Kasumi-1 (cell line): ENCODE measurements at places on chromosomes 2 and 18.
A peak's percentile ranks its signal among the peaks of the same experiment; 100 is the strongest.

DNA sequence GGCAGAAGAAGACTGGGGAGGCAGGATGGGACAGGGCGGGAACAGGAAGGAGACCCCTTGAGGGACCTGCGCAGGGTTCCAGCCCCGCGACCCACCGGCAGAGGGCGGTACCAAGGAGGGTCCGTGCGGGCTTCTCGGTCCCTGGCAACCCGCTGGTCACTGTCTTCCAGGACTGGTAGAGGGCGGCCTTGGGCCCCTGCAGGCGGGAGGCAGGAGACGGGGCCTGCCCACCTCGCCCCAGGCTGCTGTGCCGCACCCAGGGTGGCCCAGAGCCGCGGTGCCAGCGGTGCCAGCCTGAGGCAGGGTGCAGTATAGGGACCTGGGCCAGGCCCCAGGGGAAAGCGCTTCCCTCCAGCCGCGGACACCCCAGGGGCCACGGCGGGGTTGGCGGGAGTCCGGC is 34.5 kb downstream of the NEURL3 start:
- no peak for DNase-seq

GRCh38 chr18:50075772-50076171 is 119.2 kb downstream of the MYO5B start:
- no peak for DNase-seq

DNA sequence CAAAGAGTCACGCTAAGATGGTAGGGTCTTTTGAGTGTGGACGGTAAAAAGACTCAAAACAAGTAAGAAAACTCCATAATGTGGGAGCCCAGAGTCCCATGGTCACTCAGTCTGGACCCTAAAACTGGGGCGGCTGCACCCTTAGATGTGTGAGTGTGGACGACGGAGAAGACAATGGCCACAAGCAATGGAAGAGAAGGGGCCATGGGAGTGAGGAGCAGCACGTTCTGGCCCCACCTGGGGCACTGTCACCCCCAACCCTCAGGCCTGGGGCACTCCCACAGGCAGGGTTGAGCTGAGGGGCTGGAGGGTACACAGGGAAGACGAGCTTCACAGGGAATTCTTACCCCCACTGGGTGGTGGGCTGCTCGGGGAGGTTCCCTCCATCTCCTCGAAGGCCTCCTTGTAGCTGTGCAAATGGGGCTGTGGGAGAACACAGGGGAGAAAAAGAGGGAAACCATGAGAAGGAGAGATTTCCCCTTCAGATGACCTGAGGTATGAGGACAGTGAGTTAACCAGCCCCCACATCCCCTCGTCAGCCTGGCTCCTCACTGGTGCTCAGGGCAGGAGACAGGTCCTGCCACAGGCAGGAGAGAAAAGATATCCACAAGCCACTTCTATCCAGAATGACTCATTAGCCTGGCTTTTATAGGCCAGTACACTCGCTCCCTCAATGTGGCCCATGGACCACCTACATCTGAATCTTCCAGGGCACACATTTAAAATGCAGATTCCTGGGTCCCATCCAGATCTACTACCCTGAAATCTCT is 167.9 kb downstream of the TNS1 start:
- DNase-seq, result no peak

DNA sequence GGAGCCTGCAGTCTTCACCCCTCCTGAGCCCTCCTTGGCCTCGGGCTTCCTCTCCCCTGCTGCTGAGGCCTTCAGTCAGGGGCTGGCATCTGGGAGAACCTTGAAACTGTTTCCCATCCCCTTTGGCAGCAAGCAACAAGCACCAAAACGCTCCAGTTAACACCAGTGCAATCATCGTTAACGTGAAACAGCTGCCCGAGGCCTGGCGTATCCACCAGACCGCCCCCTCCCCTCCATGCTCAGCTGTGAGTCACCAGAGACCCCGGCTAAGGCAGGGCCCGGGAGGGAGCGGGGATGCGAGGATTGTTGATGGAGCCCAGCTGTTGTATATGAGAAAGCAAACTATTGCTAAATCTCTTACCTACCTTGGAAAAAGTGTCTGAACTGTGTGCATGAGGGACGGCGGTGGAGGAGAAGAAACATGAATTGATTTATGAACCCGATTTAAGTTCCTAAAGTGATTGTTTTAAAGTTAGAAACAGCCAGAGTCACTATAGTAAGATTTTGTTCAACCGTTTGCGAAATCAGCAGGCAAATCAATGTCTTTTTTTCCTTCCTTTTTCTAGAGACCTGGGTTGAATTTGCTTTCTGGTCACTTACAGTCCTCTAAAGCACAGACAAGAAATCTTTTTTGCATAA is 5.2 kb downstream of the ZFP36L2 start:
- peak; percentile 85 for DNase-seq

GRCh38 chr18:68703326-68703725 is 11.6 kb downstream of the TMX3 start:
- DNase-seq, result no peak

DNA sequence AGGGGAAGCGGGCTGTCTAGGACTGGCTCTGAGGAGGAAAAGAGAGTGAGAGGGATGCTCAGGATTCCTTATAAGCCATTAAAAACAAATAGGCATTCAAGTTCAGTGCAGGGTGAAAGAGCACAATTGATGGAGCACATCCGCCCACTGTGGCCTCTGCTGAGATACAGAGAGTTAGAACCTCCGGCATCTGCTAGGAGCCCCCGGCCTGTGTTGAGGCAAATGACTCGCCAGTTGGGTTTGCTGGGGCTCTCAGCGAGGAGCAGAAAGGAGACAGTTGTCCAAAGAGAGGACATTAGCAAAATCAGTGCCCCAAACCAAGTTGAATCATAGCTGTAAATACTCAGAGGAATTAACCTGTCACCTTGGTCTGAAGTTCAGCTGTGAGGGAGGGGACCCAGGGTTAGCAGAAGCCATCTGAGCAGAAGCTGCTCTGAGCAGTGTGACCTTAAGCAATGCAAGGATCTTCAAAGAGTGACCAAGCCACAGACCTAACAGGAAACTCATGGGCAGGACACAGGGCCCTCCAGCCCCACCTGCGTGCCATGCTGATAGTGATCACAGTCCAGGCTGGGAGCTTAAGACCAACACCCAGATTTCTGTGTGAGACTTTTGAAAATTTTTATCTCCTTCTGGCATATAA is 23.3 kb upstream of the IL18RAP start:
- DNase-seq, result no peak

GRCh38 chr18:75492852-75493251 is 65.3 kb upstream of the SMIM21 start:
- no peak for DNase-seq

DNA sequence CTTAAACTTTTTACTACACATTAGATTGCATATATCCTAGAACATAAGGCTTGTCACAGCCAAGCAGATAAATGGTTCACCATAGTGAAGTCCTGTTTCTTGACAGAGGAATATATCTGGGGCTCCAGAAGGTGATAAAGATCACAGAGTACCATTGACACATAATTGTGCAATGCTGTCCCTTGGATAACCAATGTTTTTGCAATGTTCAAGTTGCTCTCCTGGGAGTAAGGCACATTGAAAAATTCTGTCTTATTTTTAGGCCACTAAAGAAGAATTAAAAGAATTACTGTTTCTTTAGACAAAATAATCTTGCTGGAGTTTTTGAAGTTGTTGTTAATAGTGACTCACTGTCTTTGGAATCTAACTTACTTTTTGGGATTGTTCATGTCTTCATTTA is 1132.8 kb downstream of the LRP1B start:
- no peak for DNase-seq

DNA sequence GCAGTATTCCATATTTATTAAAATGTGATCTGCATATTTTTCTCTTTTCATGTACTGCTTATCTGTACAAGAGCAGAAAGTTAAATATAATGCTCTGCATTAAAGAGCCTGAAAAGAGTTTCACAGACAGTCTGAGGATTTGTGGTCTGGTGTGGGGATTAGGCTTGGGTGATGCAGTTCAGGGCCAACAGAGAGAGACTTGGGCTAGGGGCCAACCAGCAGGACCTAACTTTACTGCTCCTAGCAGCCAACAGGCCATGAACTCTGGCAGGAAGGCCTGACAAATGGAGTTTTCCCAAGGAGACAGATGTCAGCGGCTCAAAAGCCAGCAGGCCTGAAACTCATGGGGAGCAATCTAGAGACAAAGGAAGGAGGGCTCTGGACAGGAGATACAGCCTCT is 169.6 kb downstream of the LRRTM1 start:
- no peak for DNase-seq

- DNase-seq, result no peak
Observed at GRCh38 chr2:45708501-45708900, 57.0 kb downstream of the PRKCE start.

DNA sequence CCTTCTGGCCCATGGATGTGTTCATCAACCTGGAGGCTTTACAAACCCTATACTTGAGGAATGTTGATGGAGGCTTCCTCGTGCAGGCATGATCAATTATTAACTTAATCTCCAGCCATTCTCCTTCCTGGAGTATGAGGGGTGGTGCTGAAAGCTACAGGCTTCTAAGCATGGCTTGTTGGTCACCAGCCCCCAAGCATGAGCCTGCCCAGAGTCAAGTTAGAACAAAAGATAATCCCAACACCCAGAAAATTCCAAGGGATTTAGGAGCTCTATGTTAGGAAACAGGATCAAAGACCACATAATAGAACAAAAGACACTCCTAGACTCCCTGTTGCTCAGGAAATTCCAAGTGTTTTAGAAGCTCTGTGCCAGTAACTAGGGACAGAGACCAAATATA is 63.1 kb downstream of the FAM171B start:
- DNase-seq, result no peak

- peak; percentile 43 for DNase-seq
Observed at GRCh38 chr2:42510608-42511243, 16.9 kb upstream of the KCNG3 start.

- no peak for DNase-seq
Observed at GRCh38 chr2:182167882-182168281, 182.2 kb downstream of the PPP1R1C start.

DNA sequence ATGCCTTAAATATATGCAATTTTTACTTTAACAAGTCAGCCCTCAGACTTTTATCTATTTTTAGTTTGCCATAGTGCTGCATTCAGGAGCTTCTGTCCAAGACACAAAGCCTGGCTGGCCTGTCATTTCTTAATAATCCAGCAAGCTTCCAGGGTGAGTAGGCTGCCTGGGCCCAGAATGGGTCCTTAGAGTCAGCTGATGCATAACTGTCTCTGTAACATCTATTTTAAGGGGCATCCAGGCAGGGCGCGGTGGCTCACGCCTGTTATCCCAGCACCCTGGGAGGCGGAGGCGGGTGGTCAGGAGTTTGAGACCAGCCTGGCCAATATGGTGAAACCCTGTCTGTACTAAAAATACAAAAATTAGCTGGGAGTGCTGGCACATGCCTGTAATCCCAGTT is 11.8 kb upstream of the GNLY start:
- no peak for DNase-seq
